ENCODE measurements at places on chromosomes 11 and 22.

DNA sequence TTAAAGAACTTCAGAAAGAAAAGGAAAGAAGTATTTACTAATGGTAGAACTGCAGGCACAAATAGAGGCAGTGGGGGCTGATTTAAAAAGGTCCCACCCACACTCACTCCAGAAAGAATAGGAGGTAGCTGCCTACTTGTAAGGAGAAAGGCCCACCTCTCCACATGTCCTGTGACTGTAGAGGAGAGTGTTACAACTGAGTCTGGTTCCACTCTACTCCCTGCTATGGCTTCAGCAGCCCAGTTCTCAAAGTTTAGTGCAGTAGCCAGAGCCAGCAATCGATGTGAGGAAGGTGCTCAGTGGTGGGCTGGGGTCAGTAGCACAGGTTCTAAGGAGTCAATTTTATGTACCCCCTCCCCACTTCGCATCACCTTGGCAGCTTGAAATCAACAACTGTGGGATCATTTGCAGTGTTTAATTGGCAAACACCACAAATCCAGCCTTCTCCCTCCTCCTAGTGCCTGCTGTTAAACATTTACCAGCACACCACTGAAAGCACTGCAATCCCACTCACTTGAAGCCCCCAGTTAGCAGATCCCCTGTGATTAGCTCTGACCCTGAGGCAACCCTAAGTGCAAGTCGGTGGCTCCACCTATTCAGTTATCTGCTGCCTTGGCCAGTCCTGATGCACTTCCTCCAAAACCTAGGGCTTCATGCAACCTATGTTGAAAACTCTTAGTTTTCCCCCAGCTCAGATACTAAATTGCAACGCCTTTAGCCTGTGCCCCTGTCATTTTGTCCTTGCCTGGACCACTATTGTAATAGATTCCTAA lies 146.6 kb downstream of the BBOX1 start:
- DNase-seq: no peak

GRCh38 chr11:133038850-133039249 lies 493.5 kb downstream of the OPCML start:
- no peak for DNase-seq

GRCh38 chr11:83157594-83158356 lies 844 bp downstream of the PCF11 start:
- peak; percentile 84 for DNase-seq

DNA sequence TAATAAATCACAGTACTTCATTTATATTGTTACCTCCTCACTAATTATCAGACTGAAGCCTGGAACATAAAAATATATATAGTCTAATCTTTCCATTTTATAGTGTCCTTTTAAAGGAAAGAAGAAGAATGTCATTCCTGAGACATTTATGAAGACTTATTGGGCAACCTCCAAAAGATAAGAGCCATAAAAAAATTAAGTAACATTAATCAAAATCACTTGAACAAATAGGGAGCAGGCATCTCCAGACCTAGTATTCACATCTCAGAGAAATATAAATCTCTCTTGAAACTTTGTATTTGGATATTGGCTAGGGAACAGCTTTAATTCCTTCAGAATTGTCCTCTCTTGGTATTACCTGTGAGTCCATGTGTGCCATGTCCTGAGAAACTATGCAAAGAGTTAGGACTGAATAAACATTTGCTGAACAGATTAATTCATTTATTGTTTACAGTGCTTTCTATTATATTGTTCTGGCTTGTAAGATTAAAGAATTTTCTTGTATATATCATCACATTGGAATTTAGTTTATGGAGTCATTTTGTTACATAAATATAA lies 530.5 kb upstream of the LRRC4C start:
- DNase-seq: no peak

- no peak for DNase-seq
Observed at GRCh38 chr11:127013550-127013949, 13.0 kb upstream of the KIRREL3 start.

DNA sequence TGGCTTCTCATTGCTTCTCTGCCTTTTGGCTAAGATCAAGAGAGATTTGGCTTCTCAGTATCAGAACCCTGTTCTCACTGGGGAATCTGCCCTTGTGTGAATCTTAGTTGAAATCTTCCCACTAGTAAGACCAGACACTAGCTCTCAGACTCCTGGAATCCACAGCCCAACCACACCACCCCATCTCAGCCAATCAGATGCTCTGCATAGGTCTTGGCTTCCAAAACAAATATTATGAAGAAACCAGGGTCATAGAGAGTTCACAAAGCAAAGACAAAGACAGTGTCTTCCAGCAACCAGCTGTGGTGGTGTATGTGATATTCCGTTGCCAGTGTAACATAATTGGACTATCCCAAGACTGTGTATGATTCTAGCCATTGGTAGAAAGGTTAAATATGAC lies 5.4 kb downstream of the OR8B12 start:
- DNase-seq: no peak

DNA sequence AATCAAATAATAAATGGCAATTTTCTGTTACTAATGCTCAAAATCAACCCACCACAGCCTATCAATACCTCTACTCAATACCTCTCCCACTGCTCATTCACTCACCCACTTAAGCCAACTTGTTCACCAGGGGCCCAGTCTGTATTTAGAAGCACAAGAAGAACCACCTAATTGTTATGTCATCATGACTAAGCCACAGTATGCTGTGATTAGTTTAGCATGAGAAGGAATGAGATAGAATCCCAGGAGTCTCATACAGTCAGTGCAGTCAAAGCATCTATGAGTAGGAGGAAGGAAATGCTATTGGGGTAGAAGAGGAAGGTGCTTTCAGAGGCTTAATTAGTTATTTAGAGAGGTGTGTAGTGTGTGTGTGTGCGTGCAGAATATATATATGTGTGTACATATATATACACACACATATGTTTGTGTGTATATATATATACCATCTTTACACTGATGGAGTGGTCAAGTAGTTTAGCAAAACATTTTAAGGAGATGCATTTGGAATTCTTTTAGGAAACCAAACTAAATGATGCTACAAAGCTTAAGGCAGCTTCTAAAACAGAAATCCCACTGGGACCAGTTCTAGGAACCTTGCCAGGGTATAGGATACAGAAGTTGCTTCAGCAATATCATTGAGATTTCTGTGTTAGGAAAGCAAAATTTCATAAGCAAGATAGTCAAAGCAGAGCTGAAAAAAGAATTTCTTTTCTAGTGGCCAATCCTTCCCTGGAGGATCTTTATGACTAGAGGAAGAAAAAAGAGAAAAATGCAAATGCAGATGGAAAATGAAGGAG lies 27.5 kb downstream of the KCNA4 start:
- no peak for DNase-seq

DNA sequence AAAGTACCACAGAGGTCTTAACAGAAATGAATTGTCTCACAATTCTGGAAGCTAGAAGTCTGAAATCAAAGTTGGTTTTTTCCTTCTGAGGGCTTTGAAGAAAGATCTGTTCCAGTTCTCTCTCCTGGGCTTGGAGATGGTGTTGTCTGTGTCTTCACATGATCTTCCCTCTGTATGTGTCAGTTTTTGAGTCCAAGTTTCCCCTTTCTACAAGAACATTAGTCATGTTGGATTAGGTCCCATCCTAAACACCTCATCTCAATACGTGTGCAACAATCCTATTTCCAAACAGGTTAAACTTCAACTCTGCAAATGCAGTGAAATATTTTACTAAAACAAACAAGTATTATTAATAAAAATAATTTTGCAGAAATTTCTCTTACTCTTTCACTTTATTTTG lies 3.1 kb upstream of the PTS start:
- DNase-seq: no peak

DNA sequence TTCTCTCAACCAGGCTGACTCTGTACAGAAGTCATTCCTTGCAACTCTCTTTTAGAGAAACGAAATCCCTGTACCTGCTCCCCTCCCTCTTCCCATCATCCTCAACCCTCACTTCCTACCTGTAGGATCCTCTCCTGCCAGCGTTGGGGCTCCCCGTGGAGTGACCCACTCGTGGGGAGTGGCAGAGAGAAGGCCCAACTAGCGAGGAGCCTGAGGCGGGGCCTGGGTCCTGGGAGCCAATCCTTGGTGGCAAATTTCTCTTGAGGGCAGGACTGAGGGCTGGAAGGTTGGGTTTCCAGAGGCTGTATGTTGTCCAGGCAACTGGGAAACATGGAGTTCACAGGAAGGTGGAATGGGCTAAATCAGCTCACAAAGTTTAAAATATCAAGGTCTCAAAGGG lies 10.4 kb downstream of the NHERF4 start:
- DNase-seq: no peak

DNA sequence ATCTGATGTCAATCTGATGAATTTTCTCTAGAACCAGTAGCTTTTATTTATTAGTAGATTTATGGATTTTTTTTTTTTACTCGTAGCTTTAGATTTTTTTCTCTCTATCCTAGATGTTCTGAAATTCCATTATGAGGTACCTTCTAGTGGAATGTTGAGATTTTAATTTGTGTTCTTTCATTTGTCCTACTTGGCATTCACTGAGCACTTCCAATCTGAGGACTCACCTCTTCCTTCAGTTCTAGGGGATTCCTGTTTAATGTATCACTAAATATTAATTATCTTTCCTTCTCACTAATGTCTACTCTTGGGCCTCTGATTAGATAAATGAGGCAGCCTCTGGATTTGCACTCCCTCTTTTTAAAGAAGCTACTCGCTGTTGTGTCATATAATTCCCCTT lies 40.2 kb upstream of the WNT7B start:
- DNase-seq: no peak

DNA sequence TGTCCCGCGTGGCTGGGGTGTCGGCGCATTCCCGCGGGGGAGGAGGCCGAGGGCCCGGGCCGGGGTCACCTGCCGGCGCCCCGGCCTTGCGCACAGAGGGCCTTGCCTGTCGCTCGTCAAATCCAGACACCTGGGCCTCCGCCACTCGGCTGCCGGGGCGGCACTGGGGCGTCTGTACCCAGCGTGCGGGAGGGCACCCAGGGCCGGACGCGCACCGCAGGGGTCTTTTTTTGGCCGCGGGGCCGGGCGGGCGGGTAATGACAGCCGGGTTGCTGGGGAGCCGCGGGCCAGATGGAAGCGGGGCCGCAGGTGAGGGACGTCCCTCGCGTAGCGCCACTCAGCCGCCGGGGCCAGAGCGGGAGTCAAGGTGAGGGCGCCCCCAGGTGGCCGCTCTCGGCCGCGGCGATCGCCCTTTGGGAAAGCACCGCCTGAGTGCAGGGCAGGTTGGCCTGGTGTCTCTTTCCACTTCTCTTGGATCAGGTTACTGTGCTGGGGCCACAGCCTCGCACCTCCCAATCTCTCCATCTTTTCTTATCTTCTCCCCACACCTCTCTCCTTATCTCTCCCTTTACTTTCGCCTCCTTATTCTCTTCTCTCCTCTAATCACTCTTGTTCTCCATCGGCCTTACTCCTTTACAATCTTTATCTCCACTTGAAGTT lies 3.5 kb downstream of the PHLDB1 start:
- DNase-seq: peak; percentile 96

- DNase-seq: peak; percentile 69
Observed at GRCh38 chr22:20741634-20742581, 32.0 kb upstream of the SERPIND1 start.

DNA sequence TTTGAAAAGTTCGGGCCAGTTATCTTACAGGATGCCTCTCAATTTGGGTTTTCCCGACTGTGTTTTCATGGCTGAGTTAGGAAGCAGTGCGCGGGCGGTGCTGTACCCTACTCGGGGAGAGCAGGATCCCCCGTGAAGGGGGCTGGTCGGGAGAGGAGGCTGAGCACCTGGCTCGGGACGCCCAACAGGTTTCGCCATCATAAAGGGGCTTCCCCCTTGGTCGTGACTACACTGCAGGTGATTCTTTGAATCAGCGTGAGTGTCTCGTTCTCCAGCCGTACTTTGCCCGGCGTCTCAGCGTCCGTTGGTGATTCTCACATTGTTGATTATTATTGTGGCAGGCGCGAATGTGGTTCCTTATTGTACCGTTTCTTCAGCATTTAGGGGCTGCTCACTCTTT lies 46.6 kb downstream of the ST14 start:
- DNase-seq: no peak

DNA sequence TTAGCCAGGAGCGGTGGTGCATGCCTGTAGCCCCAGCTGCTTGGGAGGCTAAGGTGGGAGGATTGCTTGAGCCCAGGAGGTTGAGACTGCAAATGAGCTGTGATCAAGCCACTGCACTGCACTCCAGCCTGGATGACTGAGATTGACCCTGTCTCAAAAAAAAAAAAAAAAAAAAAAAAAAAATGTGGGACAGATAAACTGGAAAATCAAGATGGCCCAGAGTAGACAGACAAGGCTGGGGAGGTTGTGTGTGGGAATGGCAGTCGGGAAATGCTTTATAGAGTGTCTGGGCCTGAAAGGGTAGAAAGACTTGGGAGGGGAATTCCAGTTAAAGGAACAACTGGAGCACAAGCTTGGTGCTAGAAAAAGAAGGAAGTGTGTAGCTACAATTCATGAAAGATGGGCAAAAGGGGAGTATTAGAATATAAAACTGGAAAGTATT lies 18.2 kb upstream of the WDR74 start:
- no peak for DNase-seq

DNA sequence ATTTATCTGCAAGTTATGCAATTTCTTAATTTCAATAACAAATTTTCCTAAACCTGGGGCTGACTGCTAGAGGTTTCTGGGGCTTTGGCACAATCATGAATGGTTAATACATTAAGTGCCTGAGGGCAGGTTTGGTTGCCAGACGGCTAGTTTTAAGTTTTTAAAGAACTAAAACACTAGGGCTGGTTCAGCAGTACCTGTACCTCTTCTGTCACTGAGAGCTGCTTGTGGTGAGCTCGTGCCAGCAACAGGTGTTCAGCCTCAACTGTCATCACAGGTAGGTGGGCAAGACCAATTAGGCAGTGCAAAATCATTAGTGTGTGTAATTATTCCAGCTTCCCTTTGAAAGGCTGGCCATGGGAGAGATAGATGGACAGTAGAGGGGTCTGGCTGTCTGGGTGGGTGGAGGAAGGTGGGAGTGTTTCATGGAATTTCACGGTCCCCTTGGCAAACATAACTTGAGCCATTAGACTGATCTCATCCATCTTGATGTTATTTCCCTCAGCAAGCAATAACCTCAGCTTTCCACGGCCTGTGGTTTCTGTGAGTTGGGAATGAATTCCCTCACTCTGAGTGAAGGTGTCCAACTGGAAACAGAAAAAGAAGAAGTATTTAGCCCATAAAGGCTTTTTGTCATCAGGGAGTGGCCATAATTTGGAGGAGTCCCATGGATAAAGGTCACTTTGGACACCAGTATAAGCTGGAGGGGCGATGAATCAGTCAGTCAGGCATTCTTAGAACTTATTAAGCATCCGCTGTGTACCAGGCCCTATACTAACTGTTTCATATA lies 114.8 kb downstream of the SNX19 start:
- DNase-seq: no peak

GRCh38 chr11:127675581-127675980 lies 675.0 kb upstream of the KIRREL3 start:
- DNase-seq: no peak

GRCh38 chr11:57197762-57198161 lies 16.0 kb downstream of the LRRC55 start:
- DNase-seq: no peak

DNA sequence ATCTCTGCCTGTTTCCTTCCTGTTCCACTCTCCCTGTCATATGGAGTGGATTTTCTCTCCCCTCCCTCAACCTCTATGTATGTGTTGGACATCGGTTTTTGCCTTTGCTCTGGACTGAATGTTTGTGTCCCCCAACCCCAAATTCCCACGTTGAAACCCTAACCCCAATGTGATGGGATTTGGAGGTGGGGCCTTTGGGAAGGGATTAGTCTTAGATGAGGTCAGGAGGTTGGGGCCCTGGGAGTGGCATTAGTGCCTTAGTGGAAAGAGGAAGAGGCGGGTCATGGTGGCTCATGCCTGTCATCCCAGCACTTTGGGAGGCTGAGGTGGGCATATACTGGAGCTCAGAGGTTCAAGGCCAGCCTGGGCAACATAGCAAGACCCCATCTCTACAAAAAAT lies 11.6 kb downstream of the TP53AIP1 start:
- no peak for DNase-seq
